ENCODE measurements at places on chromosomes 13 and 19. TPM values are rescaled to one million over a fixed set of nuclear protein-coding genes. Genes with fewer than 3 reads are reported as not detected.

BAX gene
- total RNA-seq, result 22.7 TPM

ENOX1 gene
- 0.78 TPM for total RNA-seq

CALM3 gene
- total RNA-seq, result 70.5 TPM

MBOAT7 gene
- 40.5 TPM for total RNA-seq

CEACAM20 gene
- not detected for total RNA-seq

ZNF587 gene
- 20.1 TPM for total RNA-seq

FGF22 gene
- total RNA-seq, result not detected

CPB2 gene
- not detected for total RNA-seq

NLRP9 gene
- not detected for total RNA-seq

ZNF497 gene
- total RNA-seq, result 4.6 TPM

RFXAP gene
- total RNA-seq, result 7.0 TPM

SGCG gene
- total RNA-seq, result 0.78 TPM

LIPE gene
- total RNA-seq, result 357 TPM

VSIG10L gene
- 0.78 TPM for total RNA-seq

ZNF835 gene
- total RNA-seq, result 4.2 TPM

KLHL1 gene
- total RNA-seq, result not detected

MYADM gene
- total RNA-seq, result 12.2 TPM

SPATA13 gene
- 83.3 TPM for total RNA-seq

KLF1 gene
- total RNA-seq, result not detected

COX6B2 gene
- total RNA-seq, result not detected

KLK13 gene
- 31.6 TPM for total RNA-seq

ZNF154 gene
- 2.6 TPM for total RNA-seq

CYSLTR2 gene
- not detected for total RNA-seq

ATP8A2 gene
- under 0.01 TPM for total RNA-seq

NPAS1 gene
- total RNA-seq, result not detected

EHD2 gene
- total RNA-seq, result 41.2 TPM

YIF1B gene
- total RNA-seq, result 22.3 TPM

FCGBP gene
- 19.4 TPM for total RNA-seq

CGB2 gene
- total RNA-seq, result not detected

ZNF543 gene
- 3.9 TPM for total RNA-seq

SWSAP1 gene
- total RNA-seq, result 2.0 TPM

ZNF324B gene
- 8.6 TPM for total RNA-seq

LILRB5 gene
- 3.1 TPM for total RNA-seq

RNF113B gene
- not detected for total RNA-seq

SERP2 gene
- total RNA-seq, result 5.2 TPM

P2RY11 gene
- total RNA-seq, result 3.6 TPM

WDFY2 gene
- 25.7 TPM for total RNA-seq

ZNF284 gene
- total RNA-seq, result 1.3 TPM

KLK5 gene
- not detected for total RNA-seq
